Parietal lobe (tissue), 2 donors: ENCODE measurements at places on chromosomes 7 and 10. TPM values are rescaled to one million over a fixed set of nuclear protein-coding genes. Genes with fewer than 3 reads are reported as not detected.

The TCAF2 gene
- total RNA-seq: 1.6 TPM

The EBLN1 gene
- total RNA-seq: not detected

The TMEM184A gene
- not detected for total RNA-seq

The MCU gene
- 39.1 TPM for total RNA-seq

The HMX3 gene
- not detected for total RNA-seq

The PAPOLB gene
- 3.8 TPM for total RNA-seq

The STX1A gene
- total RNA-seq: 74.5 TPM

The SPDYE11 gene
- total RNA-seq: not detected

The SLC26A3 gene
- not detected for total RNA-seq

The CCDC146 gene
- total RNA-seq: 23.5 TPM

The UTF1 gene
- not detected for total RNA-seq

The SYCE1 gene
- 2.2 TPM for total RNA-seq

The MUC12 gene
- not detected for total RNA-seq

The SLC18A2 gene
- total RNA-seq: 0.31 TPM

The CYP2C8 gene
- 3.4 TPM for total RNA-seq

The CDNF gene
- total RNA-seq: not detected

The ACSL5 gene
- total RNA-seq: 1.3 TPM

The CPA2 gene
- total RNA-seq: not detected

The HOXA10 gene
- not detected for total RNA-seq

The IFIT5 gene
- total RNA-seq: 32.9 TPM

The CAMK2B gene
- 94.5 TPM for total RNA-seq

The SLC16A9 gene
- 9.4 TPM for total RNA-seq

The FXYD4 gene
- total RNA-seq: not detected

The CELF2 gene
- total RNA-seq: 305 TPM

The CFAP69 gene
- total RNA-seq: 9.1 TPM

The SORCS3 gene
- total RNA-seq: 23.5 TPM

The OR6V1 gene
- not detected for total RNA-seq

The NEURL1 gene
- 44.4 TPM for total RNA-seq

The TMEM236 gene
- total RNA-seq: not detected

The ZNF503 gene
- 1.9 TPM for total RNA-seq

The EFCAB10 gene
- 2.2 TPM for total RNA-seq

The PLEKHA1 gene
- 47.6 TPM for total RNA-seq

The TMEM273 gene
- 1.6 TPM for total RNA-seq
